ENCODE measurements at places on chromosomes 12 and 14. TPM values are rescaled to one million over a fixed set of nuclear protein-coding genes. Genes with fewer than 3 reads are reported as not detected.

The ZBTB25 gene
- 18.2 TPM for total RNA-seq

DNA sequence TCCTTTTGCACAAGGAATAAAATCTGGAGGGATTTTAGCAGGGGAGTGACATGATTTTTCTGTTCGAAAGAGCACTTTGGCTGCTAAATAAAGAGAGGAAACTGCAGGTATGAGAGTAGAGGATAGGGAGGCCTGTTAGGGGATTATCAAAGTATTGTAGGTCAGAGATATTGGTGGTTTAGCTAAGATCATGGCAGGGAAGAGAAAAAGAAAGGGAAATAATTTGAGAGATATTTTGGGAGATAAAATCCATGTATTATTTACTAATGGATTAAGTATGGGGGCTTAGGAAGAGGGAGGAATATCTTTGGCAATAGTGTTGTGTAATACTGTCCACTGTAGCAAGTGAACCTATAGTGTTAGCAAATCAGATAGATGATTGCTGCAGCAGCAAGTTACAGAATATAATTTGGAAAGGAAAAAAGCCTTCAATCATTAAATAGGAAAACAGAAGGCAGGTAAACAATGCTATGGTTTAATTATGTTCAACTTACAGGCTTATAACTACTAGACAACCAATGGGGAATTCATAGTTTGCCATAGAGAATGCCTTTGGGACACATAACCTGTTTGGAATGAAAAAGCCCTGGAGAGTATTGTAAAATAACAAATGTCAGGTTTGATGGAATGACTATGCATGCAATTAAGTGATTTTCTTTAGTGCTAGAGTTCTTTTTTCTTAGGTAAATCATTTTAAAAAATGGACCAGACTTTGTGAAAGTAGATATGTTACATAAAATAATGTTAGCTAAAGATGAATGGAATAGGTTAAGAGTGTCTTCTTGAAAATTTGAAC lies 50.5 kb downstream of the ADIPOR2 start:
- H3K4me1 ChIP-seq: peaks cover 26% of the 10 kb centered on the region
- H3K27me3 ChIP-seq: no peaks in the 10 kb centered on the region
- no peak overlapping the region for H3K4me3 ChIP-seq
- no peaks in the 10 kb centered on the region for H3K36me3 ChIP-seq
- no peak overlapping the region for H3K27ac ChIP-seq

The BDKRB2 gene
- total RNA-seq: 0.14 TPM

DNA sequence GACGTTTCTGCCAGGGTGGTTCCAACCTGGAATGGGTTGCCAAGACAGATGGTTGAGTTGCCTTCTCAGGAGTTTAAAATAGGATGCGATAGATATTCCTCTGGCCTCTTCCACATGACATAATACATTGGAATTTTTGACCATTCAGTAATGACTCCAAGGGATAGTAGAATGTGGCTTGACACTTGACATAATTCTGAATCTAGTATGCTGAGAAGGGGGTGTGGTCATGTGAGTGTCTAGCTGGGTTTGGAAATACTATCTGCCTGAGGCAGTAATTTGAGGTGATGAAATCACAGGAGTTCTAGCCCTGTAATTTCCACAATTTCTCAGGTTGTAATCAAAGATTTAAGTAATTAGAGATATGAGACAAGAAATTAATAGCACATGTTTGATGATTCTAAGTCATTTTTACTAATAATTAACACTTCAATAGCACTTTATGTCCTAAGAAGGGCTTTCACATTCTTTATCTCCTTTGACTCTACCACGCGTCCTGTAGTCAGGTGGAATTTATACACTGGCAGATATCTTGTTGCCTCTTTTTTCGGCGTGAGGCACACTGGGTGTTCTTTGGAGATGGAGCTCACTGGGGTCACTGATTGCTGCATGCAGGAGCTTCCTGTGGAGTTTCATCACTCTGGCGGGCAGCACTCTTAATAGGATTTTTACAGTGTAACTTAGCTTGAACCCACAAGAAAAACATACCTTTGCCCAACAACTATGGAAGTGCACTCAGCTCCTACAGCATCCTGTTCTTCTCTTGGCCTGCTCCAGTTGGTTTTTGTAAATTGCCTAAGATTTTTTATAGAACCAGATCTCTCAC lies 3.2 kb upstream of the AMIGO2 start:
- H3K27ac ChIP-seq: peak overlapping the region; percentile 88
- no peaks in the 10 kb centered on the region for H3K27me3 ChIP-seq
- no peaks in the 10 kb centered on the region for H3K36me3 ChIP-seq

GRCh38 chr12:92570056-92570753 lies 132.6 kb upstream of the PLEKHG7 start:
- DNase-seq: peak; percentile 71
- H3K27ac ChIP-seq: no peak overlapping the region
- H3K4me1 ChIP-seq: peaks cover 7% of the 10 kb centered on the region
- H3K36me3 ChIP-seq: no peaks in the 10 kb centered on the region
- H3K27me3 ChIP-seq: no peaks in the 10 kb centered on the region

DNA sequence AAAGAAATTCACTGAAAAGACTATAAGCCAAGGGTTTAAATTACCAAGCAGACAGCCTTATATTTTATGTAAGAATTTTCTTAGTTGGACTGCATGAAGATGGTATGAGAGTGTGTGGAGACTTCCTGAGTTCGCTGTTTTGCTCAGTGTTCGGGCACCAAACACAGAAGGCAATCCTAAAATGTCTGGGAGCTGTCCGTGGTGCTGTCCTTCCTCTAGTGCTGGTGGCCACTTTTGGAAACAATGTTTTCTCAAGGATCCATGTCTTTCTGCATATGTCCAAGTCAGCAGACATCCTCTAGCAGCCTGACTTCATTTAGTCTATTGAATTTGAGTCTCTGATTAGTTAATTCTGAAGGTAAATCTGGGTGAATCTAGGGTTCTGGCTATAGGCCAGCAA lies 135.8 kb downstream of the SLC8A3 start:
- no peaks in the 10 kb centered on the region for H3K36me3 ChIP-seq
- H3K4me3 ChIP-seq: no peak overlapping the region
- H3K4me1 ChIP-seq: no peaks in the 10 kb centered on the region
- DNase-seq: no peak
- H3K27me3 ChIP-seq: no peaks in the 10 kb centered on the region

DNA sequence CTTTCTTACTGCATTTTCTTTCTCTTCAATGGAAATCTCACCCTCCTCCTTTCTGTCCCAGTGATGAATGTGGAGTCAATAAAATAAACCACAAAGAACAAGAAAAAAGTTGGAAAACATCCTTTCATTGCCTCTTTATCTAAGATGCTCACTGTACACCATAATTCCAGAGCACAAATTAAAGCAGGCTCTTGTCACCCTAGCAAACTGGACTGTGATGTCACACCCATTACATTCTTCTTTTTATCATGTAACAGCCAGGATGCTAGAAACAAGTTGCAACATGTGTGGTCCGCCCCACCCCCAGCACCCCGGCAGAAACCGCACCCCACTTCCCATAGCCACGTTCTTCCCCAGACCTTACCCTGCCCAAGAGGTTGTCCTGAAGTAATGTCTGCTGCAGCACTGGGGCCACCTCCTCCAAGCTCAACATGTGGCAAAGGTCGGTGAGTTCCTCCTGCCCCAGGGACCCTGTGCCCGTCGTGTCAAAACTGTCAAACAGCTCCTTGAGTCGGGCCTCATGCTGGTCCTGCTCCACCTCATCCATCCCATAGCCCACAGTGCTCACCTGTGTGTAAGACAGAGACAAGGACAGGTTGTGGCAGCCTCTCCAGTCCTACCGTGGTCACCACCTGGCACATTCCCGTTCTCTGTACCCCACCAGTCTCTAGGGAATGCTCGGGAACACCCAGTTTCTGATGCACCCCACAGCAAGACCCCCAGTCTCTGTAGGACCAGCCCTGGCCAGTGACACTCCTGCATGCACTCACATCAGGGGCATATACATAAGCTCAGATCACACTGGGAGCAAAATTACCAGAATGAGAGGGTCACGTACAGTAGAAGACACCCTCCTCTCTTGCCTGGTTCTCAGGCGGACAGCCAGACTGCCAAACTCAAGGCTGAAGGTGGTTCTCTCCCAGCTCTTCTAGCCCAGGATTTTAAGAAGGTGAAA lies 9.2 kb downstream of the NIN start:
- H3K27me3 ChIP-seq: no peaks in the 10 kb centered on the region
- H3K4me1 ChIP-seq: peaks cover 33% of the 10 kb centered on the region
- no peak overlapping the region for H3K4me3 ChIP-seq
- no peak overlapping the region for H3K27ac ChIP-seq

GRCh38 chr12:120762086-120762485 lies 36.5 kb downstream of the ACADS start:
- peaks cover 4% of the 10 kb centered on the region for H3K4me1 ChIP-seq
- H3K27me3 ChIP-seq: no peaks in the 10 kb centered on the region
- H3K27ac ChIP-seq: peak overlapping the region; percentile 74

DNA sequence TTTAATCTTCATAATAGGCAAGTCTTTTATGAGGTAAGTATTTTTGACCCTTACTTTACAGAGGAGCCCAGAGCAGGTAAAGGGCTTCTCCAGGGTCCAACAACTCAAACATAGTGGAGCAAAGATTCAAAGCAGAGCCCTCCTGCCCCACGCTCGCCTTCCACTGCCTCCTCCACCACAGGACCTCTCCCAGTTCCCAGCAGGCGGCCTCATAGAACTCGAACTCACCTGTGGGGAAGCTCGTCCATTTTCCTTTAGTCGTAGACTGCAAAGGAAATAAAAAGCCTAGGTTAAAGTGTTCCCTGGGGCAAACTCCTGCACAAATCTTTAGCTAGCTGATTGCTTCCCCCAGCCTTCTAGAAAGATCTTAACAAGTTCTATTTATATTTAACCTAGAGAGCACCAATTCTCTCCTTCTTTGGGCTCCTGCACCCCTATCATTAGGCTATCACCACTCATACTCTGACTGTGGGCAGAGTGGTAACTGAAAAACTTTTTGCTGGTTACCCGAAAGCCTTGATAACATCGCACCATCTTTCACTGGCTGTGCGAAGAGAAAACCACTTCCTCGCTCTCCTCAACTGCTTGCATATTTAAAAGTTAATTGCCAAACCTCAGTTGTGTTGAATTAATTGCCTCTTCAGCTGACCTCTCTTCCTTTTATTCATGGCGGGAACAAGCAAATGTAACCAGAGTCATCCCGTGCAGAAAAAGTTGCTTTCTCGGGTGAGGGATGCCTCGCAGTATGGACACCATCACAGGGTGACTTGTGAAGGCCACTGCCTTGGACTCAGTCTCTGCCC lies 299.6 kb downstream of the DPF3 start:
- no peak overlapping the region for H3K27ac ChIP-seq
- no peak overlapping the region for H3K4me3 ChIP-seq
- no peaks in the 10 kb centered on the region for H3K4me1 ChIP-seq

DNA sequence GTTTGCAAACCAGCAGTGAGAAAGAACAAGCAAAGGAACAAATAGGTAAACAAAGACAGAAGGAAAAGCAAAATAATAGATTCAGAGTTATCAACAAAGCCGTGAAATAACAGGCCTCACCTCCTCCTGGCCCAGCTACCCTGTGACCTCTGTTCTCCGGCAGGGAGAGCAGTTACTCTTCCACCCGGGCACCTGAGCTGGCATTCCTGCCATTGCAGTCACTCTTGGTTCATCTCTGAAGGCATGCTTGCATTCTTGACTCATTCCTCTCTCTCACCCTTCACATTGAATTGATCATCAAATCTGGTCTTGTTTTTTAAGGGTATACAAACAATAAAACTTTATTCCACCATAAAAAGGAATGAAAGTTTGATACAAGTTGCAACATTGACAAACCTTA lies 95.1 kb downstream of the TTC8 start:
- no peak overlapping the region for H3K4me3 ChIP-seq
- no peaks in the 10 kb centered on the region for H3K4me1 ChIP-seq
- no peaks in the 10 kb centered on the region for H3K27me3 ChIP-seq
- no peaks in the 10 kb centered on the region for H3K36me3 ChIP-seq
- H3K27ac ChIP-seq: no peak overlapping the region

DNA sequence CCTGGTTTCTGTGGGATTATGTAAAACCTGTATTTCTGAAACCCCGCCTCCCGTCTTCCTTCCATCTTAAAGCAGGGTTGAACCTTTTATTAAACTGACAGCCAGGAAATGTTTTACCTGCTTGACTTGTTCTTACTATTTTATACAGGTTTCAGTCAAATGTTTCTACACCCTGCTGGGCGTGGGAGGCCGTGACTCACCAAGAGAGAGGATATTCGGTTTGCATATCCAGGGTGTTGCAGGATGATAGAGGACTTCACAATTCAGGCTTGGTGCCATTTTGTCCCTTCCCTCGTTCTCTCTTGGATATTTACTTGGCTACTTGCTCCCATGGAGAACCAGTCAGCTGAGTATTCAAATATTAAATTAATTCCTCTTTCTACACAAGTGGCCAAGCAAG lies 69.7 kb downstream of the ARF6 start:
- no peak overlapping the region for H3K27ac ChIP-seq
- no peaks in the 10 kb centered on the region for H3K27me3 ChIP-seq
- H3K4me1 ChIP-seq: no peaks in the 10 kb centered on the region
- H3K4me3 ChIP-seq: no peak overlapping the region
- no peaks in the 10 kb centered on the region for H3K36me3 ChIP-seq

The PRR4 gene
- not detected for total RNA-seq

DNA sequence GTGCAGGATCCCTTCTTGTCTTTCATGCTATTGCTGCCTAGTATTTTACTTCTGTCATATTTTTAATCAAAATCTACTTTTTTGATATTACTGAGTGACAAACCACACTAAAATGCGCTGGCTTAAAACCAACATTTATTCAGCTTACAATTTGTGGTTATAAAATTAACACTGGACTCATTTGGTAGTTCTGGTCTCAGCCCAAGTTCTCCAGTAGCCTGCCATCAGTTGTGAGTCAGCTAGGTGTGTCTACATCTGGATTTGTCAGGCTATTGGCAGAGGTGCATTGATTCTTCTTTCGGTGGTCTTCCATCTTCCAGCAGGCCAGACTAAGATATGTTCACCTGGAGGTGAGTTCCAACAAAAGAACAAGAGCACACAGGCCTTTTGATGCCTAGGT lies 765.1 kb upstream of the FBXO33 start:
- H3K4me1 ChIP-seq: no peaks in the 10 kb centered on the region

The IFNG-AS1 gene
- not detected for total RNA-seq

DNA sequence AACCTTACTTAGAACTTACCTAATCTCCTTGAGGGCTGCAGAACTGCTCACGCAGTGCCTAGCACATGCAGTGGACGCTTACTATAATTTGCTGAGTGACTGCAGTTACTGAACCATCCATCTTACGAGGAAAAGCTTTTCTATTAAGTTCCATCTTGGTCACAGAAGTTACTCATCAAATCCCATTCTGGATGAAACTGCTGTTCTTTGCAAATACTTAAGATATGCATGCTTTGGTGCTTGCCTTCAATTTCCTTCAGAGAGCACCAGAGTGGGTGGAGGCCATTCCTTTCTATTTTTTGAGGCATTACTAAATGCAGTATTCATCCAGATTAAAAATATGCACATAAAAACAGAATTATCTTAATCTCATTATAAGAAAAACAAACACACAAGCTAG lies 17.7 kb upstream of the PELI2 start:
- H3K4me3 ChIP-seq: no peak overlapping the region
- H3K27me3 ChIP-seq: no peaks in the 10 kb centered on the region

- H3K27ac ChIP-seq: no peak overlapping the region
- H3K4me3 ChIP-seq: no peak overlapping the region
- H3K36me3 ChIP-seq: no peaks in the 10 kb centered on the region
- H3K27me3 ChIP-seq: peaks cover 9% of the 10 kb centered on the region
Observed at GRCh38 chr12:22339691-22340090, 5.2 kb upstream of the ST8SIA1 start.
